GM23338 (cell line): ENCODE measurements at places on chromosomes 4 and X. TPM values are rescaled to one million over a fixed set of nuclear protein-coding genes. Genes with fewer than 3 reads are reported as not detected.

DNA sequence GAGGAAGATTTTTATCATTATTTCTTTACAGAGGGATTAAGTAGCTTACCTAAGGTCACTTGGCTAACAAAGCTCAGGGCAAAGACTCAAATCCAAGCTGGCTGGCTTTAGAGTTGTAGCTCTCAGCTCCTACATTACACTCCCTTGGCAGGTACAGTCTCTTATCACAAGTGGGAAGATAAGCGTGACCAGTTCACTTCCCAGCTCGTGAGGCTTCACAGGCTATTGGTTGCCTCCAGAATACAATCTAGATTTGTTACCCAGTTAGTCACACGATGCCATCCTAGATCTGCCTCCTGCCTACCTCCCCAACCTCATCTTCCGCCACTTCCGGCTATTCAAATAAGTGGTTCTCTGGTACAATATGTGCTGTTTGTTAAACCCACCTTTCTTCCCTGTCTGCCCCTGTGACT, 3.7 kb downstream of the MMRN1 start:
- H3K36me3 ChIP-seq: no peaks in the 10 kb centered on the region
- H3K27ac ChIP-seq: no peak overlapping the region
- H3K4me1 ChIP-seq: no peaks in the 10 kb centered on the region
- DNase-seq: peak; percentile 8
- no peaks in the 10 kb centered on the region for H3K27me3 ChIP-seq

DNA sequence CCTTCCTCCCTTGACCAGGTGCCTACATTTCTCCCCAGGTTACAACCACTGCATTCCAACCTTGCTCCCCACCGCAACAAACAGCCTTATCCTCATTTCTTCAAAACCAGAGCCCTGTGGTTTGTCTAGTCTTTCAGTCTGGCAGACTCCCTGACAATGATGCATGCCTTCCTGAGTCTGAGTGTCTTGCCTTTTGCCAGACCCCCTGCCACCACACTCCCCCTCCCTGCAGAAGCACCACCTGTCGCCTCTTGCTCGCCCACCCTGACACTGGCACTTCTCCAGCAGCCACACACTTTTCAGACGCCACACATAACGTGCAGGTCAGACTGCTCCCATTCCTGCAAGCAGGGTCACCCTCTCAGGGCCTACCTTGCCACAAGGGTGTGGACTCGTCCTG, 349.2 kb upstream of the NOCT start:
- no peaks in the 10 kb centered on the region for H3K27me3 ChIP-seq
- no peak overlapping the region for H3K4me3 ChIP-seq
- DNase-seq: no peak
- no peak overlapping the region for H3K27ac ChIP-seq
- H3K36me3 ChIP-seq: no peaks in the 10 kb centered on the region

DNA sequence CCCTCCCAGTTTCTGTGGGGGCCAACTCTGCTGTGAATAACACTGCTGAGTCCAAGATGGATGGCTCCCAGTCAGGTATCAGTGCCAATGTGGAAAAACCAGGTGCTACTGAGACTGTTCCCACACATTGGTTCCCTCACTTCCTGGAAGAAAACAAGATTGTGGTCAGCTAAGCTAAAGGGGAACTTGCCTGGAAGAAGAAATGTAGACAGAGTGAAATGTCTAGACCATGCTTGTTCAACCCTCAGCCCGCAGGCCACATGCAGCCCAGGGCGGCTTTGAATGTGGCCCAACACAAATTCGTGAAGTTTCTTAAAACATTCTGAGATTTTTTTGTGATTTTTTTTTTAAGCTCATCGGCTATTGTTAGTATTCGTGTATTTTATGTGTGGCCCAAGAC, 28.6 kb upstream of the UTP14A start:
- H3K4me3 ChIP-seq: no peak overlapping the region
- no peak for DNase-seq
- H3K27me3 ChIP-seq: no peaks in the 10 kb centered on the region
- H3K4me1 ChIP-seq: no peaks in the 10 kb centered on the region
- H3K36me3 ChIP-seq: no peaks in the 10 kb centered on the region

DNA sequence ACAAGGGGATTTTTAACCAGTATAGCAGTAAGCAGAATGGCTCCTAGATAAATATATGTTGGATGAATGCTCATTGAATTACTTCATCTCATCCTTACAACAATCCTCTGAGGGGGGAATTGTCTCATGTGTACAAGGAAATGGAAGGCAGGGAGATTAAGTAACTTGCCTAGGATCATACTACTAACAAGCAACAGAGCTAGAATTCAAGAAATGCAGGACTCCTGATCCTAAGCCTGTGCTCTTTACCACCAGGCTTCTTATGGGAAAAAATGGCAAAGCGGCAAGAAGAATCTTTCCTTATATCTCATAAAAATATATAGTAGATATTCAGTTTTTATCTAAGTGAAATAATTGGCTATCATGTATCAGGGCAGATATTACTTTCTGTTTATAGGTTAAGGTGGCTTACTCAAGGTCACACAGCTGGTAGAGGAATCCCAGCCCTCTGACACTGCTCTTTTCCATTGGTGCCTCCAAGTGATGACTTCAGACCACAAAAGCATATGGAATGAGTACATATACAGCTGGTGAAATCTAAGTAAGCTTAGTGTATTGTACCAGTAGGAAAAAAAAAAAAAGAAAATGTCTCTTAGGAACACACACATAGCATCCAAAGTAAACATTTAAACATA, 2.1 kb downstream of the ABHD18 start:
- DNase-seq: no peak
- no peak overlapping the region for H3K4me3 ChIP-seq
- no peak overlapping the region for H3K27ac ChIP-seq
- H3K27me3 ChIP-seq: no peaks in the 10 kb centered on the region

GRCh38 chrX:131607792-131608369, 64.0 kb downstream of the OR13H1 start:
- H3K36me3 ChIP-seq: no peaks in the 10 kb centered on the region
- DNase-seq: no peak
- no peak overlapping the region for H3K27ac ChIP-seq

DNA sequence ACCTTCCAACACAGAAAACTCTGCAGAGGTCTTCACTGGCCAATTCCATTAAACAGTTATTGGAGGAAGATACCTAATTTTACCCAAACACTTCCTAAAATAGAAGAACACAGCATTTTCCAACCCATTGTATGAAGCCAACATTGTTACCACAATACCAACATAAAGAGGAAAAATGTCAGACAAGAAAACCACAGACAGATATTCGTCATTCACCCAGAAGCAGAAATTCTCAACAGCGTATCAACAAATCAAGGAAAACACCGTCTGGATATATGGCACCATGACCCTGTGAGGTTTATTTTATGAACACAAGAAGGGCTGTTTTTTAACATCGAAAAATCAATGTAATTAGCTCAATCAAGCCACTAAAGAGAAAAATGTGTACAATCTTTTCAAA, 255.6 kb downstream of the ASMT start:
- DNase-seq: no peak
- no peak overlapping the region; the same call in 1 of the 2 replicates for H3K27ac ChIP-seq
- H3K36me3 ChIP-seq: no peaks in the 10 kb centered on the region
- H3K27me3 ChIP-seq: no peaks in the 10 kb centered on the region
- no peak overlapping the region for H3K4me3 ChIP-seq

GRCh38 chr4:108334031-108334430, 165.3 kb upstream of the LEF1 start:
- no peak for DNase-seq
- H3K4me3 ChIP-seq: no peak overlapping the region
- no peaks in the 10 kb centered on the region for H3K27me3 ChIP-seq

- DNase-seq: peak; percentile 4
- H3K36me3 ChIP-seq: no peaks in the 10 kb centered on the region
- no peak overlapping the region for H3K27ac ChIP-seq
- no peaks in the 10 kb centered on the region for H3K4me1 ChIP-seq
Measured at GRCh38 chrX:75957107-75957610, 172.1 kb upstream of the MAGEE2 start.

DNA sequence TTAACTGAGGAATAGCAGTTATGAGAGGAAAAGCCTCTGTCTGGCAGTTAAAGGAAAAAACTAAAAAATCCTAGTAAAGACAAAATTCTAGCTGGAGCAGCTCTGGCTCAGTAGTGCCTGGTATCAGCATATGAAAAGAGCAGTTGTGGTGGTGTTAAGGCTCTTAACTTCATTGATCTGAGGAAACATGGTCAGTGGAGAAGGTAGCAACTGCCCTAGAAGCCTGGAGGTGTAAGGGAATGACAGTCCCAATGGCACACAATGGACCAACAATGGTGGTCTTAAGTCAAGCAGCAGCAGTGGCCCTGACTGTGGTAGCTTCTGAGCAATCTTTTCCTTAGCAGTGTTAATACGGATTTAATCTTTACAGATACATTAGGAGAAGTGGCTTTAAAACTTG, 189.6 kb upstream of the POF1B start:
- no peak overlapping the region for H3K4me3 ChIP-seq
- no peak overlapping the region for H3K27ac ChIP-seq
- no peaks in the 10 kb centered on the region for H3K36me3 ChIP-seq

- no peaks in the 10 kb centered on the region for H3K27me3 ChIP-seq
- no peak overlapping the region for H3K27ac ChIP-seq
- no peak for DNase-seq
- H3K36me3 ChIP-seq: no peaks in the 10 kb centered on the region
- H3K4me3 ChIP-seq: no peak overlapping the region
Measured at GRCh38 chrX:2823795-2824386, 4.8 kb upstream of the GYG2 start.

DNA sequence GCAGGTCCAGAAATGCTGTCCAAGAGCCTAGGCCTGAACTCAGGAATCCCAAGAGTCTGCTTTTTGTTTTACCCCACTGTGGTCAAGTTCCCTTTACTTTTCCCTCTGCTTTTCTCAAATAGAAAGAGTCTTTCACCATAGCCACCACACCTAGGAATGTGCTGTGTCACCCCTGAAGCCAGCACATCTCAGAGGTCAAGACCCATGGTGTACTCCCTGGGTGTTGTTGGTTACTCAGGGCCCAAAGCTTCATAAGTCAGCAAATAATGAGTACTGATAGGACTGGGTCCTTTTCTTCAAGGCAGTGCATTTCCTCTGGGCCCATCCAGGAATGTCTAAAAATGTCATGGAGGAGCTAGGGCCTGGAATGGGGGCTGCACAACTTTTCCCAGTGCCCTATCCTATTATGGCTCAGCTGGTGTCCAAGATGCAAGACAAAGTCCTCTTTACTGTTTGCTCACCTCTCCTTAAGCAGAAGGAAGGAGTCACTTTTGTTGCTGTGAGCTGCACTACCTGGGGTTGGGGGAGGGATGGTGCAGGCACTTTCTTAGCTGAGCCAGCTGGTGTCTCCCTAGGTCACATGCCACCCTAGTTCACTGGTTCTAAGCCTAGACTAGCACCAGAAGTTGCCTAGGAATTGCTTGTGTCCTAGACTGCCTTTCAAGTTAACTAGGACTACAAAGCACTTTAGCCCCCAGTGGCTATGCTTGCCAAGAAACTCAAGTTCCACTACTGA, 62.4 kb upstream of the RXFP1 start:
- no peaks in the 10 kb centered on the region for H3K4me1 ChIP-seq
- no peak overlapping the region for H3K27ac ChIP-seq
- peak; percentile 8 for DNase-seq
- no peaks in the 10 kb centered on the region for H3K27me3 ChIP-seq
- no peaks in the 10 kb centered on the region for H3K36me3 ChIP-seq

DNA sequence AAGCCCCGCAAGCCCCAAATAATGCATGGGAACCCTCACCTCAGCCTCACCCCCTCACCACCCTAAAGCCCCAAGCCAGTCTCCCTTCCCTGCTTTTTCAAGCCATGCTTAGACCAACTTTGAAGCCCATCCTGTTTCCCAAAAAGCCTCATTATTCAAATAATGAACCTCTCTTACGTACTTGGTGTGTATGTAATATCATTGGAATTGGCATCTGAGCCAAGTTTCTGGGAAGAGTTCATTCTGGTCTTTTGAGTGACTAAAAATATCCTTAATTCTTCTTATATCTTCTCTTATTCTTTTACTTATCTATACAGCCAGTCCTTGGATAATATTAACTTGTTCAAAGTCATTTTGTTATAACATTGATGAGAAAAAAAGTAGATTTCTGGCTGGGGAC, 875.8 kb upstream of the SLIT2 start:
- H3K36me3 ChIP-seq: no peaks in the 10 kb centered on the region
- no peak overlapping the region for H3K27ac ChIP-seq
- H3K4me3 ChIP-seq: no peak overlapping the region
- H3K4me1 ChIP-seq: no peaks in the 10 kb centered on the region
- no peaks in the 10 kb centered on the region for H3K27me3 ChIP-seq

- H3K36me3 ChIP-seq: no peaks in the 10 kb centered on the region
- H3K27ac ChIP-seq: no peak overlapping the region
- 0 out of 2 replicates have a peak, but pooled peaks cover 2% of the 10 kb centered on the region for H3K27me3 ChIP-seq
- no peak for DNase-seq
Measured at GRCh38 chrX:148422526-148422925, 77.9 kb upstream of the AFF2 start.

Gene CFP
- total RNA-seq: 1.9 and 2.2 TPM in 2 replicates

Gene LONRF3
- total RNA-seq: 0.10 and 0.12 TPM in 2 replicates

Gene CDX4
- 0.50 and 2.0 TPM in 2 replicates for total RNA-seq

Gene TCEAL6
- total RNA-seq: 0.24 and 4.2 TPM in 2 replicates

Gene PNMA6F
- 0.78 and 0.83 TPM in 2 replicates for total RNA-seq
